ENCODE measurements at places on chromosomes 4 and X.

- DNase-seq = no peak
Measured at GRCh38 chr4:177315767-177316464, 6.2 kb downstream of the NEIL3 start.

GRCh38 chr4:111398906-111399330 is 746.3 kb upstream of the FAM241A start:
- DNase-seq = no peak

DNA sequence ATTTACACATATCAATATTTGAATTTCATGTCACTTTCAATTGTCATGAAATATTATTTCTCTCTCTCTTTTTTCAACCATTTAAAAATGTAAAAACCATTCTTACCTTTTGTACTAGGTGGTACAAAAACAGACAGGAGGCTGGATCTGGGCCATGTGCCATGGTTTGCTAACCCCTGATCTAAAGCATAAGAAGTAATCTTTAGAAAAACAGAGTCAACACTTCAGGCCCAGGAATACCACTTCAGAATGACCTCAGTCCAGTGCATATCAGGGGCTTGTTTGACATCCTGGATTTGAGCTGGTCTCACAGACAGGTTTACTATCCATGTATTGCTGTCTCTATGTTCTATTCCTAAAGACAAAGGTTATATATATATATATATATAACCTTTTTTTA is 102.5 kb downstream of the DCHS2 start:
- no peak for DNase-seq

- no peak for DNase-seq
Measured at GRCh38 chrX:44946771-44947170, 73.8 kb downstream of the KDM6A start.

DNA sequence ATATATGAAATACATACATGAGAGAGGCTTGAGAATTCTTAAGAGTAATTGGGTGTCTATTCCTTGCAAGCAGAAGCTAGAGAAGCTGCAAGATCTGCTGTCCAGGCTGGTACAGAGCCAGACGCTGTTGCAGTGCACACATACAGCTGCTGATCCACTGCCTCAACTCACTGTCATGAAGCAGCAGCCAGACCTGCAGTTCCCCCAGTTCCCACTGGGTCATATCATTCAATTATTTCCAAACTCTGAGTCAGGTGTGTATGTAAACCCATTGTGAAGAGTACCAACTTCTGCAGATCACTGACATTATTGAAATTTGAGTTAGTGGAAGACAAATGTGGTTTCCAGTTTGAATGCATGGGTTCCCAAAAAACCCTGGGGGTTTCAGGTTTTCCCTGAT is 1212.8 kb upstream of the ADGRL3 start:
- no peak for DNase-seq

DNA sequence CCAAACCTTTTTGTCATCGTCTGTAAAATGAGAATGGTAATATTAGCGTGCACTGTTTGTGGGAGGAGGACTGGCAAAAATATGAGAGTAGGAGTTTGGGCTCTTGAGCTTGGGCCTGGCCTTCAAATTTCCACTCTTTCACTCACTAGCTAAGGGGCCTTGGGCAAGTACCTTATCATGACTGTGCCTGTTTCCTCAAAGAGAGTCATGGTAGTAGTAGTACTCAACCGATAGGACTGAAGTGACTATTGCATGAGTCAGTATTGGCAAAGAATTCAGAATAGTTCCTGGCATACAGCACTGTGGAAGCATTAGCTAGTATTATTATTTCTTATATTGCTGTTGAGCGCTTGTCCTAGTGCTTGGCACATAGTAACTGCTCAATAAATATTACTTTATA is 16.0 kb upstream of the RBM3 start:
- DNase-seq = no peak

DNA sequence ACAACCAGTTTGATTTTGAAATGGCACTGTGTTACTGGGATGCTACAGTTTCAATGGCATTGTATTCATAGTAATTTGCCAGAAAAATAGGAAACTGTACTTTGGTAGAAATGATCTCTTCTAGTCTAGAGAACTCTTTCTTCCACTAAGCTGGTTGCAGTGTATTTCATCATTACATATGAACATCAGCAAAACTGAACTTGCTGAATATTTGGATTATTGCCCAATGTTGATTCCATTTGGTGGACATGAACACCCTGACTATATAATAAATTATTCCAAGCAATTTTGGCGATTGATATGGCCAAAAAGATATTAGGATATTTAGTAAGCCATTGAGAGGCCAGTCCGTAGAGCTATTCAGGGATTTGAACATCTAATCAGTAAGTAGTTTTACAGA is 191.8 kb upstream of the CXorf66 start:
- no peak for DNase-seq

DNA sequence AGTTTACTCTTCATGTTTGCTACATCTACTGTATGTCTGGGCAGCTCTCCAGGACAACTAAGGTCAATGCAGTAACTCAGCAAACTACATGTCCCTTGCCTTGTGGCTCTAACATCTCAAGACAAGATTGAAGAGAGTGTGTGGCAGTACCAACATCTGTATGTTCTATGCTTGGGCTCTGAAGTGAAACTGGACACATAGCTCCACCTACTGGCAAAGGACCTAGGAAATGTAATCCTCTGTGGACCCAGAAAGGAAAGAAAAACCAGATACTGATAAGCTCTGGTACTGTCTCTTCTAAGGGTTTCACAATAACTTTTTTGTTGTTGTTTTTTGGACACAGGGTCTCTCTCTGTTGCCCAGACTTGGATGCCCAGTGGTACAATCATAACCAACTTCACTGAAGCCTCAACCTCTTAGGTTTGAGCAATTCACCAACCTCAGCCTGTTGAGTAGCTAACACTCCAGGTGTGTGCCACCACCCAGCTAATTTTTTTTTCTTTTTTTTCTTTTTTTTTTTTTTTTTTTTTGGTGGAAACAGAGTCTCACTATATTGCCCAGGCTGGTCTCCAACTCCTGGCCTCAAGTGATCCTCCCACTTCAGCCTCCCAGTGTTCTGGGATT is 64.1 kb downstream of the QDPR start:
- DNase-seq = peak; percentile 29

GRCh38 chr4:4395849-4396627 is 9.1 kb downstream of the NSG1 start:
- no peak for DNase-seq

DNA sequence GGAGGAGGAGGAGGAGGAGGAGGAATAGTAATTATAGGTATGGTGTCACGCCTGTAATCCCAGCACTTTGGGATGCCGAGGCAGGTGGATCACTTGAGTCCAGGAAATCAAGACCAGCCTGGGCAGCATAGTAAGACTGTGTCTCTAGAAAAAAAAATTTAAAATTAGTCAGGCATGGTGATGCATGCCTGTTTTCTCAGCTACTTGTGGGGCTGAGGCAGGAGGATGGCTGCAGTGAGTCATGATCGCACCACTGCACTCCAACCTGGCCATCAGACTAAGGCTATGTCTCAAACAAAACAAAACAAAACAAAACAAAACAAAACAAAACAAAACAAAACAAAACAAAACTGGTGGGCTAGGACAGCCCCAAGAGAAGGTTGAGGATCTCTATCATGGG is 3.0 kb downstream of the STARD8 start:
- DNase-seq = no peak

- DNase-seq = no peak
Measured at GRCh38 chr4:39614487-39615162, 24.0 kb downstream of the SMIM14 start.

DNA sequence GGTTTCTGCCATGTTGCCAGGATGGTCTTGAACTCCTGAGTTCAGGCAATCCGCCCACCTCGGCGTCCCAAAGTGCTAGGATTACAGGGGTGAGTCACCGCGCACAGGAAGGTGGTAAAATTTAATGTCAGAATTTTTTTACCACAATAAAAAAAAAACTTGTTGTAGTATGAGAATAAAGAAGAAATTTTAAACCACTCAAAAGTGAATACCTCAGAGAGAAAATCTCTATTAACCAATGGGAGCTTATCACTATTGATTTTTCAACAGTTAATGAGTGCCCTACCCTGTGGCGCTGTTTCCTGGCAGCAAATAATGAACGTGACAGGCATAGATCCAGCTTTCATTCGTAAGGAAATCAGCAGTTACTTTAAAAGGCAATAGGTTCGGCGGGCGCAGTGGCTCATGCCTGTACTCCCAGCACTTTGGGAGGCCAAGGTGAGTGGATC is 32.7 kb upstream of the SLC25A4 start:
- DNase-seq = no peak

GRCh38 chrX:151225843-151226242 is 49.5 kb downstream of the GPR50 start:
- DNase-seq = no peak

- no peak for DNase-seq
Measured at GRCh38 chrX:31251336-31251735, 179.5 kb upstream of the FTHL17 start.

DNA sequence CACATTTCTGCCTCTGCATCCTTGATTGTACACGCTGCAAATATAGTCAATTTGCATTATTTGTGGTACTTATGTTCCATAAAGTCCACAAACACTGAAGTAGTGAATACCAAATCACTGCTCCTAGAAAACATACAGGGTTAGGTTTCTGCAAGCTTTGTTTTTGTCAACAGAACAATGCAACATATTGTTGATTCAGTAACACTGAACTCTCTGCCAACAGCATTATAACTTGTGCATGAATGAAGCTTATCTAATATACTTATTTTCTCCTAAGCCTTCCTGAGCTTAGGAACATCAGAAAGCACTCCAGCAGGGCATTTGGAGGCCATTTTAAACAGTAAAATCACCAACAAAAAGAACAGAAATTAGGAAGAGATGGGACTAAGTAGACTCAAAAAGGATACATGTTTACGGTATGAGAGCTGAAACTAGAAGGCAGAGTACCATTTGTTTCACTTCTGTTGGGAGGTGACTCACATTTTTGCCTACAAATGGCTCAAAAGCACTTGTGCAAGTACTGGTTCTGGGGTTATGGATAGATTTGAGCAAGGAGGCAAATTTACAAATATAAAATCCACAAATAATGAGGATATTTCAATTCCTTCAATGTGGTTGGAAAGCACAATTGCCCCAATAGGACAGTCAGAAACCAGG is 14.1 kb downstream of the COX18 start:
- DNase-seq = no peak

- DNase-seq = no peak
Measured at GRCh38 chr4:187889651-187890050, 105.9 kb upstream of the ZFP42 start.

- no peak for DNase-seq
Measured at GRCh38 chr4:38950159-38950558, 82.0 kb downstream of the TMEM156 start.

- DNase-seq = no peak
Measured at GRCh38 chr4:84578540-84579402, 4.2 kb upstream of the CDS1 start.

DNA sequence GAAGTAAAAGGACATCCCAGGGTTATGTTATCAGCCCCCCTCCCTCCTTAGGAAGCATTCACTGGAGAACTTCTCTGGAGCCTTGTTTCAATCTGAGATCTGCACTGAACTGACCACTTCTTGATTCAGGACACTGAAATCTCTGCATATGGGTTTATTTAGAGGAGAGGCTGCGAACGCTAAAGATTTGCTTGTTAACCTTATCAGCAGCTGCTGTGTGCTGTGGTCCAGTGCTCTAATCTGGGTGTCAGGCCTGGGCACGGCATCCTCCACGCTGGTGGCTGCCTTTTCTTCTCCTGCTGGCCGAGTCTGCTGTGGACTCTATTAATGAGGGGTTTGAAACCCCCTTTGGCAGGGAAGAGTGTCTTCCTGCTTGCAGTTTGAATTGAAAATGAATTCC is 1094.7 kb upstream of the TENM3 start:
- DNase-seq = no peak

GRCh38 chr4:156237231-156237630 is 283.6 kb upstream of the CTSO start:
- no peak for DNase-seq

DNA sequence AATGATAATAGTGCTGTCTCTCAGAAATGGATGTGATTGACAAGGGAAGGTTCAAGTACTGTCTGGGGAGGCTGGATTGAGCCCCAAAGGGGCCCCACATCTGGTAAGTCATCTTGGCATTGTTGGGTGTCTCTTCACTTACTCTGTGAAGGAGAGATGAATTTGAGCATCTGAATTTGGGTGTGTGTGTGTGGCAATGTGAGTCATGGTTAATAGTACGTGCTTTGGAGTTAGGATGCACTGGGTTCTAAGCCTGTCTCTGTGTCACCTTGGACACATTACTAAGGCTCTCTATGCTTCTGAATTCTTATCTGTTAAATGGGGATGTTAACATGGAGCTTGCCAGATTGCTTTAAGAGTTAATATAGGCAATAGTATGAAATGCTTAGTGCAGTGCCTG is 80.4 kb downstream of the FRAS1 start:
- DNase-seq = no peak

GRCh38 chr4:85092943-85093342 is 126.5 kb upstream of the WDFY3 start:
- DNase-seq = no peak

DNA sequence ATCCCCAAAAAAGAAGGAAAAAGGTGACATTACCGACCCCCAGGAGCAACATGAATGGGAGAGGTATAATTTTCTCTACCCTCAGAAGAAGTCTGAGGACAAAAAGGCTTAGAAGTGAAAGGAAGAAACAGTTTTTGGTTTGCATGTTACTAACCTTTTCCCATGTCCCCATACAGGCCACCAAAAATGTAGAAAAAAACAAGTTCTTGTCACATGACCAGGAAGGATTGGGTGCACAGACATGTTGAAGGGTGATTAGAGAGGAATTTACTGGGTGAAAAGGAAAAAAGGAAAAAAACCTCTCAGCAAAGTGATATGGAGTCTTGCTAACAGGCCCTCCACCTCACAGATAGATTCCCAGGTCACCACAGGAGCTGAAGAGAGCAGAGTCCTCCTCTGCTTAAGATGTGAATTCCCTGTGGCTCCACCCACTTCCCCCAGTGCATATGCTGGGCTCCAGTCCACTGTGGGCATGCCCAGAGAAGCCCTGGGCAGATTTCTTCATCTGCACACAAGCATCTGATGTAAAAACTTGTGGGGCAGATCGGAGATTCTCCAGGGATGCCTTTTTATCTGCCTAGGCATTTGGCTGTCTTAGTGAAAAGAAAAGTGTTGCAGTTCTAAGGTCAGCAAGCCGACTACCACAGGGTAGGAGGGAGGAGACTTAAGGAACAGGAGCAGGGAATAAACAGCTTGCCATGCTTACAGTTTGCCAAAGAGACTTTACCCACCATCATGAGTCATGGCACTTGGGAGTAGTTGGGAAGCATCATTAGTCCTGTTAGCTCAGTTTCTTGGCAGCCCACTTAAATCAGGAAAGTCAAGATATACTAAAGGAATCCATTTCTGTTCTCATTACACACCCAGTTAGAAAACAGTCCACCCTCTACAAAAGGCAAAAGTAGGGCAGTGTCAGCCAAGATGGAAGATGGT is 25.0 kb upstream of the PASD1 start:
- no peak for DNase-seq

DNA sequence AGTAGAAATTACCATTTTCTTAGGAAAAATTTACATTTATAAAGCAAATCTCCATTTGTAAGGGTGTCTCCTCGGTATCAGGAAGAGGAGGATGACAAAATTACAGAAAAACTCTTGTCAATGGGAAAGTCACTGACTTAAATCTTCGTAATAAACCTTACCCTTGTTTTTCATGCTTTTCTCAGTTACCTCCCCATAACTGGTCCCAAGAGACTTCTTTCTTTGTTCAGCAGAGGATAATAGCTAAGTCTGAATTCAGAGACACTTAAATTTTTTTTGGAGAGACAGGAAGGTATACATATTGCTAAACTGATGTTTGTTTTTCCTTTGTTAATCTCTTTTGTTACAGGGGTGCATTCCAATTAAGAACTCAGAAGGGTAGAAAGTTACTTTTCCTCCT is 125.5 kb upstream of the JADE1 start:
- DNase-seq = no peak
